SK-N-SH treated with all-trans-retinoic acid at 6 μM for 48 hours (cell line): ENCODE measurements at places on chromosomes 7 and 10.

- ATAC-seq: no peak
Measured at GRCh38 chr10:14608381-14609001, 166.2 kb downstream of the FAM107B start.

- ATAC-seq: peak; percentile 24; the same call in 1 of the 3 replicates
Measured at GRCh38 chr7:68147614-68148238, 1151.1 kb downstream of the TYW1 start.

- ATAC-seq: no peak
Measured at GRCh38 chr7:20201380-20201779, 15.8 kb downstream of the MACC1 start.

DNA sequence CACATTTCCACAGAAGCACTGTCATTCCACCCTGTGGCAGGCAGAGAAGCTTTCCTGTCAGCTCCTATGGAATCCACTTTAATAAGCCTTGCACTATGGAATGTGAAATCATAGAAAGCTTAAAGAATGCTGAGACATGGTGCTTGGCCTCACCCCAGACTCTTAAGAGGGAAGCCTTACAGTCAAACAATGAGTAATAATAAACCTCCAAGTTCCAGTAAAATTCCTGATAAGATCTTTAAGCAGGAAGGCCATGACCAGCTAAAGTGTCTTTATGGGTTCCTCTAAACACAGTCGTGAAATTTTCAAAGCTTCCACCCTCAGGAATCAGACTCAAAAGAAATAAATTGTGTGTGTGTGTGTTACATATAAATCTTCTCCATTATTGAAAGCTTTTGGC, 11.9 kb upstream of the TEX36 start:
- peak; percentile 86 for ATAC-seq

GRCh38 chr7:155785536-155785935, 26.7 kb downstream of the SHH start:
- no peak for ATAC-seq

GRCh38 chr7:2471396-2471795, 4.8 kb downstream of the GRIFIN start:
- no peak for ATAC-seq

DNA sequence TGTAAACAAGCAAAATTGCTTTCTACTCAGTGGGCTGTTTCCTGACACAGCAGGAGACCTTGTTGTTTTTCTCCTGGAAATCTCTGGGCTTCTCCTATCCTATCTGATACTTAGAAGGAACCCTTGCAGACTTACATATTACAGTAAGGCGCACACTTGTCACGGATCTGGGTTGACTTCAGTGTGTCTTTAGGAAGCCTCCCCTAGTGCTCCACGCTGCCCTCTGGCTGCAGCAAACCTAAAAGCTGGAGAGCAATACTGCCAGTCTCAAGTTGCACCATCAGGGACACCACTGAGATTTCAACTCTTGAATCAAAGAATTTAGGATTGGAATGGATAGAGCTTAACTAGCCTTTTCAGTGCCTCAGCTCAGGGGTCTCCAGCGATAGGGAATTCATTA, 495.3 kb downstream of the LRMDA start:
- ATAC-seq: no peak

GRCh38 chr10:61863981-61864380, 37.5 kb upstream of the ARID5B start:
- ATAC-seq: no peak

DNA sequence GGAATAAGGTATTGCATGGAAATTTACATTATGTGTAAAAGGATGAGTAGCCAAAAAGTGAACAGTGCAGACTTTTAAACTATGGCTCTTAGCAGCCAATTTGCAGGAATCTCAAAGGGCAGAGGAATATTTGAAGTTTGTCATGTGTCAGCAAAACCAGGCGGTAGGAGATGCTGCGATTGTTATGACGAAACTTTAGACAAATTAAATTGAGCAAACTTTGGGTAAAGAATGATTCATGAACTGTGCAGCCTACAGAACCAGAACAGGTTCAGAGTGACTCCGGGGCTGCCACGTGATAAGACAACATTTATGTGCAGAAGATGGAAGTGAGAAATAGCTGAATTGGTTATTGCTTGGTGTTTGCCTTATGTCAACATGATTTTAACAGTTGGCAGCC, 39.2 kb upstream of the CCDC6 start:
- ATAC-seq: no peak

DNA sequence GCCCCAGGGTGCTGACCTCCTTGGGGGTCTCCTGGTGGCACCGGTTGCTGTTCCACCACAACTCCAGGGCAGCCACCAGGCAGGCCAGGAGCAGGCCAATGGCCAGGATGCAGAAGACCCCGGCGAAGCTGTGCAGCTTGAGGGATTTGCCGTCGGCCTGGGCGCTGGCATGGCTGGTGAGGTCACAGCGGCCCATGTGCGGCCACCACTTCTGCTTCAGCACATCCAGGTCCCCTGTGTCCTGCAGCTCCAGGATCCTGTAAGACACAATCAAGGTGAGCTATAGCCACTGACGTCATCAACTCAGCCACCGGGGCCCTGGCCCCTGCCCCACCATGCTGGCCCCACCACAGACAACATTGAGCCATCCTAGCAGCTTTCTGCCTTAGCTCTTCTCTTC, 753.2 kb downstream of the GRID1 start:
- no peak for ATAC-seq

DNA sequence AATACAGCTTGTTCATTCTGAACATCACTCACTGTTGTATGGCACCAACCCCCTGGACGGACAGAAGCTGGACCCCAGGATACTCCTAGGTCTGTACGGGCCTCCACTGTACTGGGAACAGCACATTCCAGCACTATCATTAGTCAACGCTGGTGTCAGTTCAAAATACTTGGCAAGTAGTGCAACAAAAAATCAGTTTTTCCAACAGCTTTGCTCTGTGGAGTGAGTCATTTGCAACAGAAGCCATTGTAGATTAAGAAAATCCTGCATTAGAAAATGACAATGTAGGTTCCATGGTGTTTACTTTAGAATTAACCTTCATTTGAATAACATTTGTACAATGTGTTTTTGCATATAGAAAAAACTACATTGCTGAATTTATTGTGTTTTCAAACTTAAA, 266.6 kb downstream of the HDAC9 start:
- peak; percentile 86 for ATAC-seq

- no peak for ATAC-seq
Measured at GRCh38 chr10:101040061-101040460, 9.0 kb downstream of the SFXN3 start.

- no peak for ATAC-seq
Measured at GRCh38 chr7:582931-583330, 63.3 kb upstream of the PDGFA start.

GRCh38 chr10:49099046-49099445, 16.3 kb downstream of the VSTM4 start:
- ATAC-seq: no peak

DNA sequence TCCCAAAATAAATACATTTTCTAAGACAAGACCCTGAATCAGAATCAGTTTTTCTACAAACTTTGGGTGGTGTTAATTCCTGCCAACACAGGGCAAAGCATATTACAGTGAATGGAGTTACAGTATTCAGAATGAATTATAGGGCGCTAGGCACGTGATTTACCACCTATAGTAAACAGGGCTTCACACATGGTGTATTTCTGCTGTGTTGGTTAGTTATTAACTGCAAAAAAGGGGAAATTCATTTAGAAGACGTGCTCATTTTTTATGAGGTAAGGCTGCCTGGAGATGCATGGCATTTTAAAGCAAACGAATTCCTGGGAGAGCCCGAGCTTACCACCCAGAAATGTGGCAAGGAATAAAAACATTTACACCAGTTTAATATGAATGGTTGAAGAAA, 393.8 kb downstream of the LRMDA start:
- ATAC-seq: no peak

DNA sequence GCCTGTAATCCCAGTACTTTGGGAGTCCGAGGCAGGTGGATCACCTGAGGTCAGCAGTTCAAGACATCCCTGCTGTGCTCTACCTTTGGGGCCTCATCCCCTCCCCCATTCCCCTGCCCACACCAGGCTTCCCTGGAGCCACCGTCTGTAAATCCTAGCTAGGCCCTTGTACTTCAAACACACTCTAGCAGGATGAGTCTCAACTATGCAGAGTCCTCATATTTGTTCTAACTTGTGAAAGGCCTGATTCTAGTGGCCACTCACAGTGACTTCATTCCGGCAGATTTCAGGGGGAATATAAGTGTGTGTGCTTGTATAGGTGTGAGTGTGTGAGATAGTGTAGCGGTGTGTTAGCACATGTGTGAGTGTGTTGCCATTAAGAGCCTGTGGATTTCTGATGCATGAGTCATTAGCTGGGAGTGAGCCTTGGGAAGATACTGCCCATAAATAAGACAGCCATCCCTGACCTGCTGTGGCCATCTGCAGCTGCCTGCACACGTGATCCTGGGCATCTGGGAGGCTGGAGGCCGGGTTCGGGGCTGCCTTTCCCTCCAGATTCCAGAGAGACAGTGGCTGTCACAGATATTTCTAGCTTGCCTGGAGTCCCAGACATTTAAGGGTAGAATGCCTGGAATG, 1.7 kb upstream of the NEURL1 start:
- peak; percentile 89 for ATAC-seq

DNA sequence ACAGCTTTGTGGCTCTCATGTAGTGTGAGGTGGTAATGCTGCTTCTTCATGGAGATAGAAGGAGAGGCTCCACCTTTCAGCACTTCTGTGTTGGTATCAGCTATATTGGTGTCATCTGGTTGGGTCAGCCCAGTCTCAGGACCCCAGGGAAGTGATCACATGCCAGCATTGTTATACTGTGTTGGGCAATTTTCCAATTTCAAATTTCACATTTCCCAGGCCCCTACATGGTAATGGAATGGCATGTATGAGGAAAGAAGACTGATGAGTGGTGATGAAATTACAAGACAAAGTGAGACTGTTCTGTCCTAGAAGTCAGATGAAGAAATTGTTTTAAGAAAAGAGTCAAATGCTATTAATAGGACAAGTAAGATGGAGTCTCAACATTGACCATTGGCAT, 3.7 kb upstream of the AKR1C3 start:
- ATAC-seq: no peak

- no peak for ATAC-seq
Measured at GRCh38 chr10:66719483-66719882, 206.4 kb upstream of the LRRTM3 start.

- no peak; the same call in 2 of the 3 replicates for ATAC-seq
Measured at GRCh38 chr10:113199459-113199858, 249.4 kb downstream of the TCF7L2 start.

GRCh38 chr10:110755781-110756180, 111.6 kb downstream of the RBM20 start:
- ATAC-seq: no peak

GRCh38 chr7:136874393-136875032, 6.1 kb downstream of the CHRM2 start:
- ATAC-seq: 0 out of 3 replicates have a peak, but pooled peaks have one; percentile 35

GRCh38 chr7:6164491-6164890, 107.9 kb downstream of the CYTH3 start:
- ATAC-seq: peak; percentile 4; the same call in 1 of the 3 replicates

GRCh38 chr7:84055904-84056605, 138.5 kb downstream of the SEMA3A start:
- no peak for ATAC-seq
